Coronary artery (tissue), 2 donors: ENCODE measurements at places on chromosomes 2 and 18.

DNA sequence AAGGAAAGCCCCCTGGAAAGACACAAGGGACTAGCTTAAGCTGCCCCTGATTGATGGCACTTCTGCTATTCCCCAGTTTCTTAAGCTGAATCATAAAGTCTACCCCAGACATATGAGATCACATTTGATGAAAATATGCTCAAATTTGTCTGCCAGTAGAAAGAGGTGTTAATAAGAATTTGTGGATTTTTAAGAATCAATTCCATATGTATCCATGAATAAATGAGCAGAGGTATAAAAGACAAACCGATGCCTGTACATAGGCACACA is 119.9 kb downstream of the CCBE1 start:
- DNase-seq, result no peak

- no peak for DNase-seq
Observed at GRCh38 chr2:54946220-54946805, 103.9 kb downstream of the RTN4 start.

DNA sequence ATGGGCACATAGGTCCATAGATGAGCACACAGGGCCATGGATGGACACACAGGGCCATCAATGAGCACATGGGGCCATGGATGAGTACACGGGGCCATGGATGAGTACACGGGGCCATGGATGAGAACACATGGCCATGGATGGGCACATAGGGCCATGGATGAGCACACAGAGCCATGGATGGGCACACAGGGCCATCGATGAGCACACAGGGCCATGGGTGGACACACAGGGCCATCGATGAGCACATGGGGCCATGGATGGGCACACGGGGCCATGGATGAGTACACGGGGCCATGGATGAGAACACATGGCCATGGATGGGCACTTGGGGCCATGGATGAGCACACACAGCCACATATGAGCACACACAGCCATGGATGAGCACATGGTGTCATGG is 192.6 kb upstream of the HDAC4 start:
- peak; percentile 50 for DNase-seq

- DNase-seq, result no peak
Observed at GRCh38 chr2:8009010-8009597, 672.8 kb upstream of the ID2 start.

DNA sequence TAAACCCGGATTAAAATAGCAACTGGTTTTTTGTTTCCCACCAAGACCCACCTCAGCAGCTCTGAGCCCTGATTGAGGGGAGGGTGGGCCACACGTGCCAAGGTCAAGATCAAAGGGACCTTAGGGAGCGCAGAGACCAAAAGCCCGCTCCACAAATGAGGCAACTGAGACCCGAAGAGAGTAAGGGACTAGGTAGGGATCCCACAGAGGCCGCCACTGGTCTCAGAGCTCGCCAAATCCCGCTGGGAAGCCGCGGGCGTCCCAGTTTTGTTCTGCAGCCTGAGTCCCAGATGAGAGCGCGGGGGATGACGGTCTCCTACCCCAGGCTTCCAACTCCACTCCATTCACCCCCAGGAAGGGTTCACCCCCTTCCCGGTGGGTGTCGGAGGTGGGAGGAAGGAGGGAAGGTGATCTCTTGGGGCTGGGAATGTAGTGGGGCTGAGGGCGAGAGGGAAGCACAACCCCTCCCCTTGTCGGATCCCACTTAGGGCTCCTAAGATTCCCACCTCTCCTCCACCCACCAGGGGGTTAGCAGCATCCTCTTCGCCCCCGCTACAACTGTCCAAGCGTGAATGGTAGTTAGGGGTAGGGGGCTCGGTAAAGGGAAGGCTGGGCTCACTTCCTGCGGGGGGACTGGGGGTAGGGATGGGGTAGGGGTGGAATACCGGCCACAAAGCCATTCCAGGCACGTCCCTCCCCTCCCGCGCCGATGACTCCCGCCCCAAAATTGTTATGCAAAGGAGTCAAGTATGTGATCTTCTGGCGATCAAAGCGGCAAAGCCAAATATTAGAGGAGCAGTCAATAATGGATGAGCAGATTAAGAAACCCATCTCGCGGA is 7.3 kb upstream of the EN1 start:
- peak; percentile 49 for DNase-seq

GRCh38 chr2:75707901-75708300 is 2.8 kb downstream of the GCFC2 start:
- no peak for DNase-seq

DNA sequence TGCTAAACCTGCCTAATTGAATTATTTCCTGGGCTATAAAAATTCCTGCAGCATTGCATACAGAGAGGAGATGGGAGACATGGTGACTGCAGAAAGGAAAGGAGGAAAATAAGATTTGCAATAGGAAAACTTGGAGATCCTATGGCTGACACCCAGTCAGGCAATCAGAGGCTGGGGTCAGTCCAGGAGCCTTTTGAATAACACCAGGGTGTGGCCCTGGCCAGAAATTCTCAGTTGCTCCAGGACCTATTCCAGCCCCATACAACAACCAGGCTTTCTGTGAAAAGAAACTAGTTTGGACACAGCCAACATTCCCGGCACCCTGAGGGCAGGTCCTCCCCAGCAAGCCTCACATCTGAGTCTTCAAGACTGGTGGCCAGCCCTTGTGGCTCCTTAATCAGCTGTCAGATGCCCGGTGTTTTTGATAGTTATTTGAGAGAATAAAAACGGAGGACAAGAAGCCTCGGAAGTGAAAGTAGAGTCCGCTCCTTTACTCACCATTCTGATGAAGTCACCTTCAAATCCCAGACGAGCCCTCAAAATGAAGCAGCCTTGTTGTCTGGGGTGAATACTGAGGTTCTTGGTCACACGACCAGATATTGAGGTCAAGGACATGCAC is 31.1 kb upstream of the GMCL1 start:
- DNase-seq, result no peak

DNA sequence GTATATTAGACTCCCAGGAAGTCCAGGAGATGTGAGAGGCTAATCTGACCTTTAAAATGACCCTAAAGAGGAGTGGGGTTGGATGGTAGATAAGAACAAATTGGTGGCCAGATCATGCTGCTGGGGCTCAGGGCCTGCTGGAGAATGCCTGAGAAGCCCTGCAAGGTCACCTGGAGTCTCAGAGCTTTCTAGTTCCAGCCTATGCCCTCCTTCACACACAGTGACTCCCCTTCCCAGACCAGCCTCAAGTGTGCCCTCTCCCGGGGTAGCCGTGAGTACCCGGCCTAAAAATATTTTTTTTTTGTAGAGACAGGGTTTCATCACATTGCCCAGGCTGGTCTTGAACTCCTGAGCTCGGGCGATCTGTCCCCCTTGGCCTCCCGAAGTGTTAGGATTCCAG is 44.2 kb upstream of the FZD5 start:
- DNase-seq, result no peak

DNA sequence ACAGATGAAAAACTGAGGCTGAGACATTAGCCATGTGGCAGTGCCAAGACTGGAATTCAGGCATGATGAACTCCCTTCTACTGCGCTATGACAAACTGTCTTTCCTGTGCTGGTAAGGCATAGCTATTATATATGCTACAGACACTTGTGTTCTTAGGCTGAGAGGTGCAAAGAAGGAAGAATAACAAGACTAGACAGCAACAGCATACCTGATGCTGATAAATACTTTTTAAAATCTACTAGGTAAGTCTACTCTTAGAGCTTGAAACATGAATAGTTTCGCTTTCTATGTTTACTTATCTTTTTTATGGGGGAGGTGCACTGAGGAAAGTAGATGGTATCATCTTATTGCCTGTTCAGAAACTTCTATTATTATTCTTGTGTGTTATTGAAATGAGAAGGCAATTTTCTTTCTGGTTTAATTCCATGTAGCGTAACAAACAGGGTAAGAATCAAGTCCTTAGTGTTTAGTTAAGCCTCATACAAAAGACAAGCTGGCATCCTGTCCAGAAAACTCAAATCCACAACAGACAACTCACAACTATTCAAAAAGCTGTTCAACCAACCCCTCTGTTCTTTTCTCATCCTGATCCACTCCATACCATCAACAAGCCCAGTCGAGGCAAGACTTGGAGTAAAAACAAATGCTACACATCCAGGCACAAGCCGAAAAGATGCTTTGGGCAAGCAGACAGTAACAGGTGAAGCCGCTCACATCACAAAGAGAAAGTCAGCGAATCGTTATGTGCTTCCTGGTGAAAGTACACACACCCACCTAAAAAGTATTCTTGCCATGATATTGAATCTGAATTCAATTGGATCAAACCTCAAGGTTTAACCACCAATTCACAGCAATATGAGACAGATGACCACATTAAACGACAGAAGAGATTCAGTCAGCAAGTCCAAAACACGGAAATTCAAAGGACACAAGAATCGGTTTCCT is 1.5 kb downstream of the TTC32 start:
- DNase-seq, result no peak

DNA sequence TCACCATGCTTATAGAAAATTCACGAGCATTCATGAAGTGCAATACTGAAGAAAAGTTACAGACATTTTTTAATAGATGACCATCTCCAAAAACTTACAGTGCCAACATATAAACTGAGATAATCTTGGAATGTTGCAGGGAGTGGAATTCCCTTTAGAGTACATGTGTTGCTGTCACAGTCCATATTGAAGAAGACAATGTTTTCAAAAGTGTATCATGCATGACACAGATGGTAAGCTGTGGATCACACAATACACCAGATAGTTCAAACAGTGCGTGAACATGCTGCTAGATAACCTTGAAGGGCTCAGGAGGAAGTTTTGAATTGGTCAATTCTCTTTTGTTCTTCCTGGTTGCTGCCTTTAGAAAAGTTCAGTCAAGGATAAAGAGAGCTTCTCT is 1644.3 kb upstream of the NXPH2 start:
- DNase-seq, result no peak

- DNase-seq, result no peak
Observed at GRCh38 chr18:80205294-80205693, 42.0 kb downstream of the PARD6G start.

DNA sequence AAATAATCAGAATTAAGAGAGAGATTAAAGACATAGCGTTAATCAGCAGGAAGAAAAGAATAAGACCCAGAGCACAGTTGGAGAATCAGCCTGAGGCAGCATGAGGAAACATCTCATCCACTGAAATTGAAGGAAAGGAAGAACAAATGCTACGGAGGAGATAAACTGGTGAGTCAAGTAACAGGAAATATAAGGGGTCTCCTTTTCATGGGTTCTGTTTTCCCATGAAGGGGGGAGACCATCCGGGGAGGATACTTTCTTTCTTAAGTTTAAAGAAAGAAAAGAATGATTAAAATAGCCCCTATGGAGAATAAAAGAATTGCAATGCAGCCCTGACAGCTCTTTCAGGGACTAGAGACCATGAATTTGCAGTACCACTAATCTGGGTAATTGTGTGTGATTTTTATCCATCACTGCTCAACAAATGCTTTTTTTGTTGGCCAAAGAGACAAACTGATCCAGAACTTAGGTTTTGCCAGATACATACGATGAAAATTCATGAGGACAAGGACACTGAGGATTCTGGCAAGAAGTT is 17.7 kb downstream of the ROCK2 start:
- no peak for DNase-seq

DNA sequence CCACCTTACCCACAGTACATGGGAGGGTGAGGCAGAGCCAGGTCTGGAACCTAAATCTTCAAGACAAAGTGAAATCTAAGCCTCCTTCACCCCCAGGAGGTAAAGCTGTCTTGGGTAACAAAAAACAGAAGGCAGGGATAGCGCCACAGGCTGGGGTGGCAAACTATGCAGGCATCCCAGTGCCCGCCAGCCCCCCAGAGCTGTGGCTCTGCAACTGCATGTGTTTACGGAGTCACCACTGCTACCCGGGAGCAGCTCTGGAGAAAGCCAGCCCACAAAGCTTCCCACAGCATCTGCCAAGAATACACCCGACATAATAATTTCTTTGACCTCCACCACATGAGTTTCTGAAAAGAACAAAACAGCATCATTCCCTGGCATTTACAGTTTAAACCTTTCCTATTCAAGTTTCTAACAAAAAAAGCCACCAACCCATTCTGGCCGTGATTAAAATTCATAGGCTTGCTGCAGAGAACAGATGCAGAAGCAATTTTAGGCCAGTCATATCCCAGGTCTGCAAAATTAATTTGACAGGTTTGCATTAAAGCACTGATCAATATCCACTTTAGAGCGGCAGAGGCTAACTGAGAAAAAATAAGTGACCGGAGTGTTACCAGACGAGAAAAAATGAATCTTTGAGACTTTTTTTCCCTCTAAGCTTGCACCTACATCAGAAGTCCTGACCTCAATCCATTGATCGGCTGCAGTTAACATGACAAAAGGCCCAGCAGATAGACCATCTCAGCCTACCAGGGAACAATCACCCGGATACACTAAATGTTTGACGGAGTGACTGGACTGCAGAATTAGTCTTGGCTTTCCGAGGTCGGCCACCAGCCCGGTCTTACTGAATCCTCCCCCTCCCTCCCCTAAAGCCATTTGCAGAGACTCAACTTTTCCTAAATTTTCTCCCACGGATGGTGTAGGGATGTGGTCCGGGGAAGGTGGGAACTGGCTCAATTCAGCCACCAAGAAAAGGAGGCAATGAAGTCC is 309.6 kb upstream of the SKOR2 start:
- DNase-seq, result no peak

DNA sequence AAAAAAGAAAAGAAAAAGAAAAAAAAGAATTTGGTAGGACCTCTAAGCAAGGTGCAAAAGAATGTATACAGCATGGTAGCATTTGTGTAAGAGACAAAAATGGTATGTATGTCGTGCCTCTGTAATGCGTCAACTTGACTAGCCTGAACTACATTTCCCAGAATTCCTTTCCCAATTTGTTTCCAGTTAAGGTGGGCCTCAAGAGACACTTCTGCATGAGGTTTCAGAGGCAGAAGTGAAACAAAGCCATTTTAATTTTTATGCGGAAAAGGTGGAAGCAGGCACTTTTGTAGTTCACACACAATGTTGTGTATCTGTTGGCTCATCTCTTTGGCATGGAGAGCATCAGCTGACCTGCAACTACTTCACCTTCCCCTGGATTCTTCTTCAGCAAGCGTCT is 56.5 kb upstream of the PAPOLG start:
- DNase-seq, result no peak

DNA sequence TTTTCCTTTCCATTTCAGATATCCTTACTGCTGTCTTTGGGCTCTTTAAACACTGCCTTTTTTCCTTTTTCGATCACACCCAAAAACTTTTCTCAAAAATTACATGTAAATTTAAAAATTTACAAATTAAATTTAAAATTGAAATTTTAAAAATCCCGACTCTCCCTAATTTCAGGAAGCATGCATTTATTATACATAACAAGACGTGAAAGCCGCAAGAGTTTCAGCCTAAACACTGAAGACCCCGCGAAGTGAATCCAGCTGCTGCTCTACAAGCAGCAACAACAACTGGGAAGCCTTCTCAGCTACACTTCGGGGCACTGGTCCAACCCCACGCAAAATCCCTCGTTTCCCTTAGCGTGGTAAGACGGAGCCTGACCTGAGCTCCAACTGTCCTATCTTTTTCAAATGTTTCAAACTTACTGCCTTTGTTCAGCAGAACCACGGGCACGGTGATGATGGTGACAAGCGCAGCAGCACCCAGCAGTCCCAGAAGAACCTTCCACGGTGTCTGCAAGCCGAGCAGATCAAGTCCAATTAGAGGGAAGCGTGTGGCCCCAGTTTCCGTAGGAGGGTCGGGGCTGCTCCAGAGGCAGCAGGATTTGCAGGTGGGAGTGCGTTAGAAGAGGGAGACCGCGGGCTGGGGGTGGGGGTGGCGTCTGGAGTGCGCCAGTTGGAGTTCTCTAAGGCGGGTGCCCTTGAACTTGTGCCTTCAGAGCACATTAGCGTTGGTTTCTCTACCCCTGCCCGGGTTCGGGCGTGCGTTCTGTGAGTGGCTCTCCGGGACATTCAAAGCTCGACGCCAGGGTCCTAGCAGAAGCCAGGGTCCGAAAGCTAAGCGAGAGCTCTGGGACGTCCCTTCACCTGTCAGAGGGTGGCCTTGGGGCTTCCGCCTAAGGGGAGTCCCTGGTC is 783 bp downstream of the DPP4 start:
- DNase-seq, result no peak
